GM13977 (cell line): ENCODE measurements at places on chromosomes 6 and 20.

GRCh38 chr6:81863123-81863522 lies 110.6 kb upstream of the TENT5A start:
- DNase-seq = no peak

GRCh38 chr6:91352321-91352720 lies 765.4 kb upstream of the MAP3K7 start:
- no peak for DNase-seq

GRCh38 chr6:12957321-12958051 lies 240.9 kb downstream of the PHACTR1 start:
- DNase-seq = no peak

GRCh38 chr20:61441537-61441936 lies 189.5 kb downstream of the CDH4 start:
- no peak for DNase-seq

DNA sequence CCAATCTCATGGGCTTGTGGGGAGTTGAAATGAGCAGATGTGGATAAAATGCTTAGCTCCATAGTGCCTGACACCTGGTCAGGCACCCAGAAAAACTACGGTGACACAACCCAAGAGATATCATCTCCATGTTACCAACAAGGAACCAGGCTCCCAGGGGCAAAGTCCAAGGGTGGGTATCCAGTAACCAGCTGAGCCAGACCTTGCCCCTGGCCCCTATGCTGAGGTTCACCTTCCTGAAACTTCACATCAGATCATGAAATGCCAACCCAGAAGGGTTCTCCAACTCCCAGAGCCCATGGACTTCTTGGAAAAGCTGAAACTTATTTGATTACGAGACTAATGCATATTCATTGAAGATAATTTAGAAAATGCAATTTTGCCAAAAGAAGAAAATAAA lies 141.8 kb upstream of the KCNG1 start:
- no peak for DNase-seq

GRCh38 chr20:18585134-18585533 lies 2.7 kb upstream of the DTD1 start:
- no peak for DNase-seq

DNA sequence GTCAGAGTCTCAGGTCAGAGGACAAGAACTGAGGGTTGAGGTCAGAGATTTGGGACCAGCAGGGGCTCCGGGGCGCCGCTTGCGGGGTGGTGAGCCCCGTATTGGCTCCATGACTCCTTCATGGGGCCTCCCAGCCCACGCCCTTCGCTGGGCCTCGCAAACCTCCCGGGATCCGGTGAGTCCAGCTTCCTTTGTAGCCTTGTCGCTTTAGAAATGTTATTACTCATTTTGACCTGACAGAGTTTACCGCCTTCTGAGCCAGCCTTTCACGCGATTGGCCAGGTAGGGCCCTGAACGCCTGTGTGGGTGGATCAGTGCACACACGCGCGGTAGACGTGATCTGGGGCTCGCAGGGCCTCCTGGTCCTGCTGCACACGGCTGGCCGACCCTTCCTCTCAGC lies 181.1 kb downstream of the ERMARD start:
- DNase-seq = no peak

- DNase-seq = no peak
Measured at GRCh38 chr20:33507461-33507860, 17.6 kb downstream of the CBFA2T2 start.
